Hematopoietic multipotent progenitor cell treated with erythropoietin and hydrocortisone succinate and interleukin-3 and kit ligand, for 6 days (in vitro differentiated cells): ENCODE measurements at places on chromosomes 12 and 14.

- no peak for DNase-seq
Measured at GRCh38 chr12:67352682-67353081, 83.5 kb downstream of the CAND1 start.

GRCh38 chr12:120751389-120751788 is 25.8 kb downstream of the ACADS start:
- no peak for DNase-seq

- no peak for DNase-seq
Measured at GRCh38 chr12:39946361-39947280, 159.3 kb downstream of the SLC2A13 start.

GRCh38 chr14:98906123-98906995 is 365.6 kb downstream of the BCL11B start:
- DNase-seq = no peak

GRCh38 chr14:68589447-68590200 is 203.2 kb downstream of the ZFP36L1 start:
- no peak for DNase-seq
